ENCODE measurements at places on chromosomes 6 and 20.

- no peak for DNase-seq
Measured at GRCh38 chr20:15235471-15236198, 898.2 kb upstream of the FLRT3 start.

GRCh38 chr6:15875797-15876196, 213.0 kb upstream of the DTNBP1 start:
- DNase-seq: no peak

GRCh38 chr20:21514553-21515251, 838 bp upstream of the NKX2-2 start:
- DNase-seq: no peak

- no peak for DNase-seq
Measured at GRCh38 chr6:46993846-46994245, 48.3 kb downstream of the ADGRF1 start.

DNA sequence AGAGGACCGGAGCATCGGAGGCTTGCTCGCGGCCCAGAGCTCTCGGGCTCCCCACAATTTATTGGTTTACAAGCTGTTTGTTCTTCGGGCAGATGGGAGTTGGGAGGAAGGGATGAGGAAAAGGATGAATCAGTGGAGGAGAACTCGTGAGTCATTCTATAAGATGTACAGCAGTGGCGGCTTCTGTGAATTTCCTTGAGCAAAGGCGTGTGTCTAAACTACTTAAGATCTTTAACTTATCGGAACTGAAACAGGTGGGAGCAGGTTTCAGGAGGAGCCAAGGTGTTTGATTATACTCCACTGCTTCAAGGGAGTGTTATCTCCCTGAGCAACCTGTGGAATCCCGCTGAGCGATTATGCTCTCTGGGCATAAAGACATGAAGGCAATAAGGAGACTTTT, 50.5 kb upstream of the IBTK start:
- no peak for DNase-seq

Measured in left renal cortex interstitium (tissue), 4 donors.